HCEC 1CT (cell line): ENCODE measurements at places on chromosomes 3 and 15.
A peak's percentile ranks its signal among the peaks of the same experiment; 100 is the strongest.

- DNase-seq: no peak
Measured at GRCh38 chr3:130517602-130518001, 625 bp downstream of the COL6A6 start.

DNA sequence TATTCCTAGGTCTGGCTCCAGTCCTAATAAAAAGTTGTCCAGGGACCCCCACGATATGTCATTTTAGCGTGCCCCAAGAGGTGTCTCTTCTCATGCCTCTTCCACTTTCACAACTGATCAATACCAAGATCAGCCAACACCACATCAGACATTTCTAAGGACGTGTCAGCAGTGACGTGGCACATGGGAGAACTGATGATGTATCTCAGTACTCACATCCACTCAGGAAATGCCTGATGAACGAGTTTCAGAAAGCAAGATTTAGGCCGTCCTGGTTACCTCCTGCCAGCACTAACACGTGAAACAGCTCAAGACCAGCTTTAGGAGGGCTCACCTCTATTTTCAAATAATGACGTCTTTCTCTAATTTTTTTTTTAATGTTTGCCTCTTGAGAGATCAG, 19.6 kb downstream of the VGLL4 start:
- no peak for DNase-seq

- DNase-seq: peak; percentile 38
Measured at GRCh38 chr15:94840794-94841783, 609.7 kb downstream of the MCTP2 start.

DNA sequence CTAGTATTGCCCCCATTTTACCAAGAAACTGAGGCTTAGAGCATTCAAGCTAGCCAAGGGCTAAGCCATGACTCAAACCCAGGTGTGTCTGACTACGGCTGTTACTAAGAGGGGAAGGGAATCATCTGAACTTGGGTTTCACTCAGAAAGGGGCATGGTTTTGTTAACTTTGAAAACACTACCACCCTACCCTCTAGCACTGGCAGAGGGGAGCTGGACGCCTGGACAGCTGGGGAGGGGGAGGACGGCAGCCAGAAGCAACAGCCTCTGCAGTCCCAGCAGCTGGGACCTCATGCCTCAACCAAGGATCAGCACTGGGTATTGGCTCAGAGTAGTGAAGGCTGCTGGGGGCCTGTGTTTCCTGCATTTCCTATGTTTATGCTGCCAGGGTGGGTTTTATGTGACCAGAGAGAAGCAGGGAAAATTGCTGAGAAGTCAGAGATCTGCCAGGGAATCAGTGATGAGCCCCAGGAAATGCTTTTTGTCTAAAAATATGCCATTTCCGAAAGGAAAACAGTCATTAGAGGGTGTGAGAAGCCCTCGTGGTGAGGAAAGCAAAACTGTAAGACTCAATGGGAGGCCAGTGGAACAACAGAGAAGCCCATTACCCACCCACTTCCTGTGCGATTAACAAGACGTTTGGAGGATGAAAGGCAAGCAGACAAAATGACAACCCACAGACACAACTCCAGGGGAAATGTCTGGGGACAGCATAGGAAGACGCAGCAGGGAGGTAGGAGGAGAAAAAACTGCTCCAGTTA, 41.2 kb downstream of the LIPC start:
- no peak for DNase-seq

DNA sequence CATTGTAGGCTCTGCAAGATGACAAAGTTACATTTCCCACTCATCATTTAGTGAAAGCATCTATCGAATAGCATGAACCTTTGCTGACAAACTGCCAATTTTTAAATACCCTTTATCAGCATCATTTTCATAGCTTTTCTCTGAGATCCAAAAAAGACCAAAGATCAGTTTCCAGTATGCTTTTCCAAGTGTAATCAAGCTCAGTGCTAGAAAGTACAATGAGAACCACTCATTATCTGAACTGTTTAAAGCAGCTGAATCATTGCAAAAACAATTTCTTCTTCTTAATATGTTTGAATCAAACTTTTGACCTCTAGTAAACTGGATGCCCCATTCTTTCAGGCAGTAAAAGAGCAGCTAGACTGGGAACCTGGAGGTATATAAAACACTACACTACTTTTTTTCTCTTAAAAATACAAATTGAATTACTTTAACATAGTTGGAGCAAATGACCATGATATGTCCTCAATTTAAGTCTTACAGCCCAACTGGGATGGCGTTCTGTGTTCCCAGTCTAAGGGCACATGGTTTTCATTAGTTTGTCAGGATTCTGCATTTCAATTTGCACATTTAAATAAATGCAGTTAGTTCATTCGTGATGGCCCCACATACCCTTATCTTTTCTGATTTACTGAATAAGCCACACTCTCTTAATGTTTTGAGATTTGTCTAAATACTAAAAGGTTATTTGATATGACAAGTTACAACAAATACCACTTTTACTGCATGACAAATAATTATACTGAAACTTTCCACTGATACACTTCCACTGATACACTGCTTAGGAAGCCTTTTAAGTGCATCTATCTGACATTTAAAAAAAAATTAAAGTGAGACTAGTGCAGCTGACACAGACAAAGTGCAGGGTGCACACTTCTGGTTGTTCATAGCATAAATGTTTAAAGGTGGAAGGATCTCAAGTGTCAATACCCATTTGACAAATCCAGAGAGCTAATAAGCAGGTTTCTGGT, 146.0 kb upstream of the FRMD4B start:
- DNase-seq: no peak

GRCh38 chr15:101488300-101489164, 975 bp downstream of the PCSK6 start:
- no peak for DNase-seq

DNA sequence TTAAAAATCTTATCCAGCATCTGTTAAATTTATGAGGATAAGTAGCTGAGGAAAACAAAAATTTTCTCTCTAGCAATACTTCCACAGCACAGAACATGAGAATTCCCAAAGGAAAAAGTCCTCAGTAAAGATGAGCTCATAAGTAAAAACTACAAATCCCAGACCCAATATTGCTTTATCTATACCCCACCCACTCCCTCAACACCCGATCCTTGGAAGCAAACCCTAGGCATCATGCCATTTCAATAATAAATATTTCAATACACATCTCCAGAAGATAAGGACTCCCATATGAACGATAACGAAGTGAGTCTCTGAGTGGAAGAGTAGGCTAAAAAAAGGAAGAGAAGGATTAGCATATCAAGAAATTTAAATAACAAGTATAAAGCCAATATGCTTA, 8.3 kb upstream of the PRR20G start:
- no peak for DNase-seq

- peak; percentile 8 for DNase-seq
Measured at GRCh38 chr3:190534986-190535385, 21.1 kb downstream of the IL1RAP start.

DNA sequence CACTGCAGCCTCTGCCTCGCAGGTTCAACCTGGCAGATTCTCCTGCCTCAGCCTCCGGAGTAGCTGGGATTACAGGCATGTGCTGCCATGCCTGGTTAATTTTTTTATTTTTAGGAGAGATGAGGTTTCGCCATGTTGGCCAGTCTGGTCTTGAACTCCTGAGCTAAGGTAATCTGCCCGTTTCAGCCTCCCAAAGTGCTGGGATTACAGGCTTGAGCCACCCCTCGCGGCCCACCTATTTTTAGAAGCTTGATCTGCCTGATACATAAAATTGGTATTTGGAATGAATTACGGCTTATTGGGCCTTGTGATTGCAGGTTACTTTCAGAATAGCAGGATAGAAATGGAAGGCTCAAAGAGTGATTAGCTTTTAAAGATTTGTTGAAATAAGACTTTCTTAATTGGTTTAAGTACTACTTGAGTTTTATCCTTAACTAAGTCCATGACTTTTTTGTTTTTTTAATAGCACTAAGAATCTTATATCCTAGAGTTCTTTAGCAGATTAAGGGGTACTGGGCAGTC, 25.0 kb downstream of the GMPS start:
- DNase-seq: no peak

DNA sequence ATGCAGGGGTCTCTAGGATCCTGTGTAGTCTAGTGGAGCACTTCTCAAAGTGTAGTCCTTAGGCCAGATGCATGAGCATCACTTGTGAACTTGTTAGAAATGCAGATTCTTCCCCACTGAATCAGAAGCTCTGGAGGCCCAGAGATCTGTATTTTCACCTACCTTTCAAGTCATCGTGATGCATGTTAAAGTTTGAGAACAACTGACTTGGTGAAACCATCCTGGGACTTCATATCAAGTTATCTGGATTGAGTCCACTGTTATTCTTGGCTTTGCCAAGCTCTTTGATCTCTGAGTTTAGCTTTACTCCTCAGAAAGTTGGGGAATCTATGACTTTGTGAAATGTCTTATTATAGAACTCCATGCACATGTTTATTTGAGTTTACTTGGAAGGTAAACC, 78.5 kb downstream of the ARNT2 start:
- DNase-seq: no peak

GRCh38 chr3:132554437-132554836, 42.6 kb upstream of the ACKR4 start:
- DNase-seq: no peak

GRCh38 chr3:111802163-111802625, 56.9 kb upstream of the PHLDB2 start:
- peak; percentile 98 for DNase-seq

GRCh38 chr15:74903676-74904075, 3.0 kb downstream of the FAM219B start:
- DNase-seq: no peak

GRCh38 chr3:41424543-41425300, 225.4 kb downstream of the CTNNB1 start:
- no peak for DNase-seq

- DNase-seq: peak; percentile 23
Measured at GRCh38 chr3:173395073-173395411, 2.5 kb upstream of the NLGN1 start.

GRCh38 chr3:123157209-123157597, 44.5 kb upstream of the SEC22A start:
- no peak for DNase-seq

- DNase-seq: peak; percentile 57
Measured at GRCh38 chr3:184361932-184362667, 590 bp downstream of the POLR2H start.

- DNase-seq: no peak
Measured at GRCh38 chr15:42848846-42849245, 71.7 kb downstream of the TTBK2 start.

- no peak for DNase-seq
Measured at GRCh38 chr3:59658866-59659265, 609.0 kb upstream of the CFAP20DC start.

GRCh38 chr3:146511402-146512134, 32.8 kb downstream of the PLSCR1 start:
- DNase-seq: no peak

DNA sequence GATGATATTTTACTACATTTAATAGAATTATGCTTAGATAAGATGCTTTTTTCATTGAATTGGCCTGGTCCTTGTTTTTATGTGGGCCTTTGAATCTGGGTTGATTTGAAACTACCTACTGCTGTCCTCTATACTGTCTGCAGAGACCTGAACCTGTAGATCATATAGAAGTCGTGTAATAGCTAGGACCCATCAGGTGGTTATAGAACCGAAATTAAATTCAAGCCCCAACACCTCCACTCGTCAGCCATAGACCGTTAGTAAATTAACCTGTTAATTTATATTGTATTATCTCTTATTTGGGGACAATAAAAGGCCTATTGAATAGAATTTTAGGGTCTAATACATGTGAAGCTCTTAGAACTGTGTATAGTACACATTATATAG, 108.4 kb downstream of the MBNL1 start:
- no peak for DNase-seq

DNA sequence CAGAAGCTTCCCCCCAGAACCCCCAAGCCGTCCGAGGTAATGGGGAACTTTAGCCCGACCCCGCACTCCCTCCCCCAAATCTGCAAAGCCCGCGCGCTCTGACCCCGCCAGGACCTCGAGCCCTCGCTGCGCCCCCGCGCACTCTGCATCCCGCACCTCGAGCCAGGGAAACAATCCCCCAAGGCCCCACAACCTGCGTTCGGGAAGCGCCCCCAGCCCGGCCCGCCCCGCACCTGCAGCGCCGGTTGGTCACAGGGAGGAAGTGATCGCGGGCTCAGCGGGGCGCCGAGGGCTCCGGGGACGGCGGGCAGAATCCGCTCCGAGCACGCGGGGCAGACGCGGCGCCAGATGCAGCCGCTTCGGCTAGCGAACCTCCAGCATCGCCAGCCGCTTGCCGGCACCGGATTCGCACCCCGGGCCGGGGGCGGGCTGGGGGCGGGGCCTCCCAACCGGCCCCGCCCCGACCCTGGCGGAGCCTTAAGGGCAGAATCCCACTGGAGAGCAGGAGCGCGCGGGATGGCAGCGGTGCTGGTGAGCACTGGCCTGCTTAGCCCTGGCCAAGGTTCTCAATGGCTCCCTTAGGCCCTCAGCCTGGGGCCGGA, at the start of gene CAMKV:
CAMKV (minus strand) TSS at position 382 of the 602 bp plus-strand sequence. CDS start 7,518 bp downstream, outside the sequence.
- no peak for DNase-seq

DNA sequence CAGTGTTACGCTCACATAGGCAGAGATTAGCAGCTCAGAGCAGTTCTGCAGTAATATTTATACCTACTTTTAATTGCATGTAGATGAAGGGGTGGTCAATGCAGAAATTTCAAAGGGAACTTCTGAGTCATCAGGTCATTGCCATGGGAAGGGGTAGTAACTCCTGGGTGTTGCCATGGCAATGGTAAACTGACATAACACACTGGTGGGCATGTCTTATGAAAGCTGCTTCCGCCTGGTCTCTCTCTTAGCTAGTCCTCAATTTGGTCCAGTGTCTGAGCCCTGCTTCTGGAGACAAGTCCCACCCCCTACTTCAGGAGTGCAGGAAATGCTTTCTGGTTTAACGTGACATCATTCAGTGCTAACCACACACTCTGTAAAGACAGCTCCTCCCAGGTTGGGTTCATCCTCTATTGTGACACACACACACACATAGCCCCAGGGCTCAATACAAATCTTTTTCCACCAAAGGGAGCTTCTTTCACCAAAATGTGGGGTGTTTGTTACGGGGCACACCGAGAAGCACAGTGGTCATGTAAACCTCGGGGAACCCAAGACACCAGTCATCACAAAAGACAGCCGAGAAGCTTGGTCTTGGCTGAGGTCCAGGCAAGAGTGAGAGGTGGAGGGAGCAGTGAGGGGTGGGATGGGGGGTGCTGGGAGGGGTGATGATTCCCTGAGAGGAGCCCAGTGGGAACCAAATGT, 74.5 kb downstream of the TLE3 start:
- DNase-seq: peak; percentile 53

- DNase-seq: peak; percentile 54
Measured at GRCh38 chr3:64011685-64012084, 11.6 kb downstream of the PSMD6 start.

DNA sequence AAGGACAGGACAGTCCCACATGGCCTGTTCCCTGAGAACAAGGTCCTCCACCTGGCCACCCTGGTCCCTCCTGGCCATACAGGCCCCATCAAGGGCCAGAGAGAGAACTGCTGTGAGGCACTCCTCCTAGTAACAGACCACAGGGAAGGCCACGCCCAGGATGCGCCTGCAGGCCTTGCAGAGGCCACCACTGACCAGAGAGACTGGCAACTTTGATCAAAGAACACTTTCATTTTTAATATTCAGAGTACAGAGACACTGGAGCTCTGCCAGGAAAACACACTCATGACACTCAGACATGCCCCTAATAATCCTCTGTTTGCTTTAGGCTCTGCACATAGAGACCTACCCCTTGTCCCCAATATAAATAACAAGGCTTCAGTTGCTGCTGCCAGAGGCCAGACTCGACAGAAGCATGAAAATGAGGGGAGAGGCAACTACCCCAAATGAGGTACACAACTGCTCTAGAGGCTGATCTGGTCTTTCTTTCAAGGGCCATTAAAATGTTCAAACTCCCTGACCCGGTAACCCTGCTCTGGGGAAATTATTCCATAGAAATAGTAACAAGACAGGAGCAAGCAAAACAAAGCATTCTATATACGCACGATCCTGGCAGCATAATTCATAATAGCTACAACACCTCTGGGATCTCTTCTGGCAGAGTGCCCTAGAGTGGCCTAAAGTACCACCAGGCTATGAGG, 44.8 kb downstream of the CCDC12 start:
- DNase-seq: no peak
